ENCODE measurements at places on chromosomes 16 and 17. TPM values are rescaled to one million over a fixed set of nuclear protein-coding genes. Genes with fewer than 3 reads are reported as not detected.

Gene LRRC37A
- 1.6 TPM for total RNA-seq

Gene PLEKHH3
- 15.2 TPM for total RNA-seq

Gene FSCN2
- total RNA-seq, result 0.82 TPM

Gene RUNDC3A
- 1.1 TPM for total RNA-seq
